ENCODE measurements at places on chromosomes 6 and 20. TPM values are rescaled to one million over a fixed set of nuclear protein-coding genes. Genes with fewer than 3 reads are reported as not detected.

Gene SLC17A1
- not detected for total RNA-seq

Gene PRSS35
- total RNA-seq = not detected

Gene MUCL3
- not detected for total RNA-seq

Gene GUCA1A
- not detected for total RNA-seq

Gene YWHAB
- total RNA-seq = 252 TPM

Gene APCDD1L
- not detected for total RNA-seq

Gene SRSF12
- not detected for total RNA-seq

Gene C6orf120
- total RNA-seq = 19.3 TPM

Gene FYN
- total RNA-seq = 323 TPM

Measured in activated CD8-positive, alpha-beta memory T cell treated with anti-CD3 and anti-CD28 coated beads, Interleukin-2, amount 10 ng/mL, durations not matched to agents 7 days and 5 days (primary cell).